K562 (cell line): ENCODE measurements at places on chromosomes 3 and 15.

GRCh38 chr15:40325188-40325587 lies 1.7 kb downstream of the INAFM2 start:
- no peak for DNase-seq

DNA sequence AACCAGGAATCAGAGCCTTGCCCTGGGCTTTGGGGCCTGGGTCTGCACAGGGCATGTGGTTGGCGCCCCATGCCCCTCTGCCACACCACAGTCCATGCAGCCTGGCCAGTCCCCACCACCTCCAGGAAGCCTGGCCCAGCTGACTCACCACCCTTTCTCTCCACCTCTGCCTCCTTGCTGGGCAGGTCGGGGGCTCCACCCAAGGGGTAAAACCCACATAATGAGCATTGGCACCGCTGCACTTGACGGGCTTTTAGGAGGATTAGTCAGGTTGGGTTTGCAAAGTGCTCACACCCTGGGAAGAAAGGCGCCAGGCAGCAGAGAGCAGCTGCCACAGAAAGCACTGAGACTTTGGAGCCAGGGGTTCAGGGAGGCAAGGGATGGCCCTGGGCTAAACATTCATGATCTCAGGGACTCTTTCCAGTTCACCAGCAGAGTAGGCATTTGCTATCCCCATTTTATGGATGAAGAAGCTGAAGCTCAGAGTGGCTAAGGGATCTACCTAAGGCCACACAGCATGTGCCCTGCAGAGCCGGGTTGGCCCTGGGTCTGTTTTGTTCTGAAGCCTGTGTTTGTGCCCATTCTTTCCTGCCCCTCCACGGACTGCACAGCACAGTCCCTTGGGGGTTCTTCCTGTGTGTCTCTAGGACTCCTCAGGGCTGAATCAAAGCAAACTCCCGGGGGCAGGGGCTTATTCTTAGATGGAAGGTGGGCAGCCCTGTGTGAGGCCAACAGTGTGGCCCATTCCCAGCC lies 113.4 kb downstream of the ETFA start:
- no peak for DNase-seq

DNA sequence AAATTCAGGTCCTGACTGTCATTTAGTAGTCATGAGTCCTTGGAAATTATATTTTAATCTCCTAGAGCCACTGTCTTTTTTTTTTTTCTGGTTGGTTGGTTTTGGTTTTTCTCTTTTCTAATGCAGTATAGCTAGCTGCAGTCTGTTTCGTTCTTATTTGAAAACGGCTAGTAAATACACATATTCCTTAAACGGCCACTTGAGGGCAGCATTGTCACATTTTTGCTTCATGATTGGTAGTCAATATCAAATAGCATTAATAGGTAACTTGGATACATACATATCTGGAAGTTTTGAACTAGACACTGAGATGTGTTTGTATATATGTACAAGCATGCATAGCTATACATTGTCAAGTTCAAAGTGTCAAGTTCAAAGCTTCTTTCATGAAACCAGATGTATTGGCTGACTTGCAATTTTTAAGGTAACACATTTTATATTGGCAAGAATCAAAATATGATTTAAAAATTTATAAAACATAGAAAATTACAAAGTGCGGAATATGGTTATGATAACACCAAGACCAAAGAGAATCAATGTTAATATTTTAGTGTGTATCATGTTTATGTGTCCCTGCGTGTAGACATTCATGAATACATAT lies 22.5 kb downstream of the GABRA5 start:
- DNase-seq: peak; percentile 44

GRCh38 chr3:116276675-116277074 lies 168.6 kb downstream of the LSAMP start:
- DNase-seq: no peak

DNA sequence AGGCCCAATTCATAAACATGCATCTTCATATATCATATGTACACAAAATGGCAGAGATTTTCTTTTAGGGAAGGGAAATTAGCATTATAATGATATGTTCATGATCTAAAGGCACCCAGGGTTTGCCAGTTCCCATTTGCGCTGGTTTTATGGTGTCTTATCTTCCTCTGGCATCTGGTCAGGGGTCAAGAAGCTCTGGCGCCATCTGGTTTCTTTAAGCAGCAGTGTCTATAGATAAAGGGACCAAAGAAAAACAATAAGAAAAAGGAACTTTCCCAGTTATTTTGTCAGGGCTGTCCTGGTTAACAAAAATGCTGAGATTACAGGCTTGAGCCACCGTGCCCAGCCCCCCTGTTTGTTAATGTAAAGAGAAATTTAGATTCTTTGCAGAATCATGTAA lies 3.3 kb upstream of the DCP1A start:
- peak; percentile 87 for DNase-seq

GRCh38 chr15:63348392-63348791 lies 33.3 kb downstream of the CA12 start:
- DNase-seq: no peak

DNA sequence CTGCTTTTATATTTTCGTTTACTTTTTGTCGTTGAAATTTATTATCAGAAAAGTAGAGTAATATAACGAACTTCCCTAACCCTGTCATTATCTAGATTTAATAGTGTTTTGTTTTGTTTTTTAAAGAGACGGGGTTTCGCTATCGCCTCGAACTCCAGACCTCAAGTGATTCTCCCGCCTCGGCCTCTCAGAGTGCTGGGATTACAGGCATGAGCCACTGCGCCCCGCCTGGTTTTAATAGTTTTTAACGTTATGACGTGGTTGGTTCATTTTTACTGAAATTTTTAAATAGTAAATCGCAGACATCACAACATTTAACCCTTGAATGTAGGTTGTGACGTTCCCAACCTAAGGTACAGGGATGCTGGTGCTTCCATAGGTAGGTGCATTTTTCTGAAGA lies 1.0 kb downstream of the NGRN start:
- no peak for DNase-seq

- no peak for DNase-seq
Measured at GRCh38 chr15:75659928-75660645, 12.4 kb downstream of the SNX33 start.

DNA sequence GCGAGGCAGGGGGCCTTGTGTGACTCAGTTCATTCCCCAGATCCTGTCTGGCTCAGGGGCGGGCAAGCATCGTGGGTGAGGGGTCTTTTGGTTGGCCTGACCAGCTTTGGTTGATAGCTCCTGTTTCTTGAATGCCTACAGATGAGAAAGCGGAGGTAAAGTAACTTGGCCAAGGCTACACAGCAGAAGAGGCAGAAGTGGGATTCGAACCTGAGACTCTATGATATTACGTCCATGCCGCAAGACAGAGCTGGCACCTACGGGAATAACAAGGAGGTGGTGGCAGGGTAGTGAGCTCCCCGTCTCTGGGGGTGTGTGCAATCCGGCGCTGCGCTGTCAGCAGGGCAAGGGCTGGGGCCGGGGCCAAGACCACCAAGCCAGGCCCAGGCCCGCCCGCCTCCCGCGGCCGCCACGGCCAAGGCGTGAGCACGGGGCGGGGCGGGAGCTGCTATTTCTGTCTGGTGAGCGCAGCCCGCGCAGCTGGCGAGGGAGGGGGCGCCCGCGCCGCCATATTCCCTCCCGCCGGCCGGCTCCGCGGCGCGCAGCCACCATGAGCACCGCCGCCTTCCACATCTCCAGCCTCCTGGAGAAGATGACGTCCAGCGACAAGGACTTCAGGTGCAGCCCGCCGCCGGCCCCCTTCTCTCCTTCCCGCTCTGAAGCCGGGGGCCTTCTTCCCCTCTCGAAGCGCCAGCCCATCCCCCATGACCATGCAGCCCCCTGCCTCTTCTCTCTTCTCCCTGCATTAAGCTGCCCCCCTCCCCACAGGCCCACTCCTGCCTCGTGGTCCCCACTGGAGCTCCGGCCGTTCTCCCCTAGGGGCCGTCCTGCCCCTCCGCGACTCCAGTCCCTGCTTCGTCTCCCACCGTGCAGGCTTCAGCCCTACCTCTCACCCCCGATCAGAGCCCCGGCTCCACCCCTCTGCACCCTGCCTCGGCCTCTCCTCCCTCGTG lies at the start of gene CAND2:
TSS of gene CAND2 (plus strand) at position 510 of the 953 bp plus-strand sequence. CDS start at position 551, 41 bp downstream.
- peak; percentile 87 for DNase-seq

DNA sequence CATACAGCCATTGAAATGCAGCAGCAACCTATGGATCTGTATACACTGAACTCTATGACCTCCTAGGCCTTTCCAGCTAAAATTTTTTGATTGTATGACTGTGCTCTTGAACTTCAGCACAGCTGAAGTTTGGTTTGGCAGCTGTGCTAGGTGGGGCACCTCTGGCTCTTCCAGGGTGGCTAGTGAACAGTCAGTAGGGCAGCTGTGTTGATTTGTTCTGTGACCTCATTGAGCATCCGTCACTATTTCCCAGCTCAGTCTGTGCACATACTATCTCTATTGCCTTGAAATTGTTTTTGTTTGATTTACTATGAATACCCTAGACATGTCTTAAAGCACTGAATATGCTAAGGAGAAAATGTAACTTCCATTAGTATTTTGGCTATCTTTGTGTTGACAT lies 363.2 kb upstream of the NAALADL2 start:
- no peak for DNase-seq

DNA sequence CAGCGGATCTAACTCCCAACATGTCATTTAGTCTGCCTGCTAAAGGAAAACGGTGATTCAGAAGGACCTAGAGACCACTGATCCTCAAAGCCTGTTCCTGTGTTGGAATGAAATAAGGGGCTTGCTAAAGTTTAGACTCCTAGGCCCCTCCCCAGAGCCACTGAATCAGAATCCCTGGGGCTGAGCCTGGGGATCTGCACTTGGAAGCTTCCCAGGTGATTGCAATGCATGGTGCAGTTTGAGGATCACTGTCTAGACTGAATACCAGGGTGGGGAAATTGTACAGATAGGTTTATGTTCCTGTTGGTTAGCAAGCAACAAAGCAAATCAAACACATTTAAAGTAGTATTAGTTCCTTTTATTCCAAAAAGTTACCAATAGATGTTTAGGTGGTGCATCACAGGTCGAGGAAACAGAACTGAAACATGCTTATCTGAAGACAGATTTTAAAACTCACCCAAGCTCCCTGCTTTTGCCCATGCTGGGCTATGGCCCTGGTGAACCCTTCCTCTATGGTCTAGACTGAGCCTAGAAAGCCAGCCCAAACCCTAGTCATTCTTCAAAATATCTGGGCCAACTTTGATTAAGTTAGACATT lies 29.6 kb upstream of the SPTBN5 start:
- DNase-seq: no peak

DNA sequence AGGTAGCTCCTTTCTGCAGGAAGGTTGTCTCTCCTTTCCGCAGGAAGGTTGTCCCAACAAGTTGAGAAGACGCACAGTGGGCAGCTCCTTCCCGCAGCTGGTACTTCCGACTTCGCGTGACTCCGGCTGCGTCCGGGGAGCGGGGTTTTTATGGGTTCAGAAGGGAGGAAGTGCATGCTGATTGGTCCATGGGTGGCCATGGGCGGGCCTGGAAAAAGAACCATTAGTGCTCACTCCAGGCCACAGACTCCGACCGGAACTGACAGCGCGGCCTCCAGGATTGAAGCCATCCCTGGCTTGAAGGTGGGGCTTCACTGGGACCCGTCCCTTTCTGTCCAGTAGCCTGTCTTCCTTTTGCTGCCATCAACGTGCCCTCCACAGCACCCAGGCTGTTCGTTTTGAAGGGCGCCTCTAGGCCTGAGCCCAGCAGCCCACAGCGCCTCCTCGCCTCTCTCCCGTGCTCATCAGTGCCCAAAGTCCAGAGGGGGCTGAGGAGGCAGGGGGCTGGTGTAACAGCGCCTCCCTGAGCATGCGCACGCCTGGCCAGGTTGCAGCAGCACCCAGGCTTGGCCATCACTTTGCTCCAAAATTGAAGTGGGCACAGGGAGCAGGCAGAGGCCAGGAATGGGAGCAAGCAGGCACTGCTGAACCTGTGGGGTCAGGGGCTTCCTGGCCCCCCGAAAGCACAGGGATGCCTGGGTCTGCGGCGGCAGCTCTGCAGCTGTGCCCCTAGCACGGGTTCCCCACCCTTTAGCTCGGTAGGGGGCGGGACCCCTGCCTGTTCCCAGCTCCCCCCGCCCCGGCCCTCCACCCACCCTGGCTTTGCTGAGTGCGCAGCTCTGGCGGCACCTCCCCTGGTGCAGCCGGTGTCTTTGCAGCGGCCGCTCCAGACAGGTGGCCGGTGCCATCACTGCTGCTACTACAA lies 330.6 kb upstream of the MCTP2 start:
- DNase-seq: no peak

DNA sequence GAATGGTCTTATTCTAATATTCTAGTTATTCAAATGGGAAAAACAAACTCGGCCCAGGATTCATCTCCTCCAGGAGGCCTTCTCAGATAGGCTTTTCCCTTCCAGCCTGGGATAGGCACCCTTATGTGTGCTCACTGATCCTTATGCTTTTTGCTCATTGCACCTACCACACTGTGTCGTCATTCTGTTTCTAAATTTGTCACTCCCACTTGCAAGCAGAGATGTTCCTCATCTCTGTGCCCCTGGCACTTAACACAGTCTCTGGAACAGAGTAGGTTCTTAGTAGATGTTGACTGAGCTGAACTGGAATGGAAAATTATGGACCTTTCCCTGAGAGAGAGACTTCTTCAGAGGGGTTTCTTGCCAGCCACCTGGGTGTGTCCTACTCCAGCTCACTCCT lies 18.7 kb upstream of the SPG11 start:
- no peak for DNase-seq

- no peak for DNase-seq
Measured at GRCh38 chr3:100777271-100777670, 68.0 kb downstream of the TFG start.

DNA sequence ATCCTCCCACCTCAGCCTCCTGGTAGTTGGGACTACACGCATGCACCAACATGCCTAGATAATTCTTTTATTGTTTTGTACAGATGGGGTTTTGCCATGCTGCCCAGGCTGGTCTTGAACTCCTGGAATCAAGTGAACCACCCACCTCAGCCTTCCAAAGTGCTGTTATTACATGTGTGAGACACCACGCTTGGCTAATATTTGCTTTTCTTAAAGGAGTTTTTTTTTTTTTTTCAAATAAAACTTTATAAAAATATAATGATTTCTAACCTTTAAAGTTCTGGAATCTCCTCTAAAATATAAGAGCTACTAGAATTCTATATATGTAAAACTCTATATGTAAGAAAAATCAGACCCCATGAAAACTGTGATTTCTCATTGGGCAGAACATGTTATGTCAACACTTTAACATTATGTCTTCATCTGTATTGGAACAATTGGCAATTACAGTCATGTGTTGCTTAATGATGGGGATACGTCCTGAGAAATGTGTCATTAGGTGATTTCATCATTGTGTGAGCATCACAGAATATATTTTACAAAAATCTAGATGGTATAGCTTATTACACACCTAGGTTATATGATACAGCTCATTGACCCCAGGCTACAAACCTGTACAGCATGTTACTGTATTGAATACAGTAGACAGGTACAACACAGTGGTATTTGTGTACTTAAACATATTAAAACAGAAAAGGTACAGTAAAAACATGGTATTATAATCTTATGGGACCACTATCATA lies 377.0 kb downstream of the PLCL2 start:
- no peak for DNase-seq

DNA sequence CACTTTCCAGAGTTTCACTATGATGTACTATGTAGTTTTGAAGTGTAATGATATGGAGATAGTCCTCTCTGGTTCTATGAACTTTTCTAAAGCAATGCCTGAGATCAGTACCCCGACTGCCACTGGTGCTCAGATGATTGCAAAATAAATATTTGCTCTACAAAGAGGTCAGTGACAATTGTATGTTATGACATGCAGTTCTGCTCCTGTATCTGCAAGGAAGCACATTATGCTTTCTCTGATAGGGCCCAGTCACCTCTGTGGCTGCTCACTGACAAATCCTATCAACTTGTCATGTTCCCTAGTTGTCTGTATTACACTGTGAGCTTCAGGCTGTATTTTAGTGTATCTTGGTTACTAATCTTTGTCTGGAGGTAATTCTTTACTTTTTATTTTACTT lies 362.6 kb downstream of the ROBO1 start:
- DNase-seq: no peak

GRCh38 chr3:172648747-172649146 lies 62.1 kb downstream of the NCEH1 start:
- DNase-seq: no peak
